Fibroblast of lung (primary cell): ENCODE measurements at places on chromosomes 13 and 19. TPM values are rescaled to one million over a fixed set of nuclear protein-coding genes. Genes with fewer than 3 reads are reported as not detected.

GRCh38 chr19:3178377-3178972, at the start of gene S1PR4:
S1PR4 (plus strand) TSS chr19:3178769; CDS start chr19:3178793, 24 bp downstream.
- no peak within 1 kb of the TSS for H3K4me3 ChIP-seq
- H3K27me3 ChIP-seq, result no peaks in the 10 kb centered on the region
- H3K4me1 ChIP-seq, result peaks cover 11% of the 10 kb centered on the region
- no peaks in the 10 kb centered on the region for H3K36me3 ChIP-seq

Gene ACP5
- 1.2 and 2.6 TPM in 2 replicates for total RNA-seq

GRCh38 chr13:94201022-94201421, 278.5 kb downstream of the DCT start:
- no peak for DNase-seq
- no peaks in the 10 kb centered on the region for H3K27me3 ChIP-seq
- no peaks in the 10 kb centered on the region for H3K4me1 ChIP-seq
- H3K27ac ChIP-seq, result no peak overlapping the region

Gene CPB2
- total RNA-seq, result not detected in 2 replicates

Gene TMEM150B
- not detected in 2 replicates for total RNA-seq

- DNase-seq, result no peak
- no peaks in the 10 kb centered on the region for H3K27me3 ChIP-seq
- no peak overlapping the region for H3K4me3 ChIP-seq
- no peak overlapping the region for H3K27ac ChIP-seq
- no peaks in the 10 kb centered on the region for H3K4me1 ChIP-seq
These were observed 143.5 kb downstream of the DCT start for GRCh38 chr13:94335761-94336526.

Gene GPR4
- total RNA-seq, result under 0.01 TPM in 1 of 2 replicates, not detected in the other
